ENCODE measurements at places on chromosomes 2 and 18. TPM values are rescaled to one million over a fixed set of nuclear protein-coding genes. Genes with fewer than 3 reads are reported as not detected.

DPP10 gene
- 3.5 TPM for total RNA-seq

HRH4 gene
- total RNA-seq = 0.15 TPM

C2orf15 gene
- not detected for total RNA-seq

FANCL gene
- total RNA-seq = 17.6 TPM

IL36G gene
- total RNA-seq = 1.8 TPM

DNA sequence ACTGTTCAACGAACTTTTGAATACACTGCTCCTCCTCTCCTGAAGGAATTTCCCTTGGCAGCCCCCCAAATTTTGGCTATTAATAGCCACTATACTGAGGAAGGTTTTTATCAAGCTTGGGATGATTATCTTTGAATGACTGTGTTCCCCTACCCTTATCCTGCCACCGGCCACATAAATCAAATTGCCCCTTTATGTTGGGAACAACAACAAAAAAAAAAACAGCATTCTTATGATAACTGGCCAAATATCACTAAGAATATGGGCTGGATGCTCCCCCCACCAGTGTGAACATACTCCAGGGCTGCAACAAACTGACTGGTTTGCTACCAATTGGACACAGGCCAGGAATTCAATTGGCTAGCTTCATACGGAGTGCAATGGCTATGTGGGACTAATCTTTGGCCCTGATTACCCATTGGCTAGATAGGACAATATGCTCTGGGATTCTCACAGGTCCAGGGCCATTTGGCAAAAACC, 20.6 kb downstream of the DUSP11 start:
- no peaks in the 10 kb centered on the region for H3K27me3 ChIP-seq
- H3K36me3 ChIP-seq = peaks cover 90% of the 10 kb centered on the region
- H3K27ac ChIP-seq = peak overlapping the region; percentile 19
- ATAC-seq = no peak

DNA sequence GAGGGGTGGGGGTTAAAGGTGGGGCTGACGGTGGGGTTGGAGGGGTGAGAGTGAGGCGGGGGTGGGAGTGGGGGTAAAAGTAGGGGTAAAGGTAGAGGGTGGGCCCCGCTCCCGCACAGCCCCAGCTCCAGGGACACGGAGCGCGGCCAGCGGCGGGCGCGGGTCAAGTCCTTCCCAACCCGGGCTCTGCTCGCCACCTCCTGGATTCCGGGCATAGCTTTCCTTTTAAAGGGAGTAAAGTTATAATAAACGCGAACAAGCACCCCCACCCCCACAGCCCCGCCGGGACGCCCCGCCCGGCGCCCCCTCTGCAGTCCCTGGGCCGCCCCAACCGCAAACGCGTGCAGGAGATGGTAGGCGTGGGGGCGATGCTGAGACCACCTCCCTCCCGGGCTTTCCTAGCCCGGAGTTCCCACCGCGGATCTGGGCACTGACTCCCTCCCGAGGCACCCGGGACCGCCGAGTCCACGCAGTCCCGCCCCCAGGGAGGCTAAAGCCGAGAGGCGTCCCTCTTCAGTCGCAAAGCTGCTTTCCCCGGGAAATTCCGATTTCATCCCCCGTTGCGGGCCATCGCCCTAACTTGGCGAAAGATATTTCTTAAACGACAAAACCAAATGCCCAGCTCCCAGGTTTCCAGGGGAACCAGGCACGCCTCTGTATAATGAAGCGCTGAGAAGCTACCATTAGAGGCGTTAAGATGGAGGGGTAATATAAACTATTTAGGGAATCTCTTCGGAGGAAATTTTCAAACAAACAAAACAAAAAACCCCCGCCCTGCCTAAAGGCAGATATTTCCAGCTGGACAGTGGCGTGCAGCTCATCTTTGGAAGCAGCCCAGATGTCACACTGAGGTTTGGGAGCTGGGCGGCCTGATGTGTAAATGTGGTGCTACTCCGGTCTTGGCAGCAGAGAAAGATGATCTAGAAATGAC, at the start of gene LIMS2:
LIMS2 (minus strand) TSS at position 200 of the 931 bp plus-strand sequence. CDS start 506 bp downstream, outside the sequence.
- no peaks in the 10 kb centered on the region for H3K4me1 ChIP-seq
- H3K27me3 ChIP-seq = no peaks in the 10 kb centered on the region
- peak; percentile 71 for ATAC-seq
- no peaks in the 10 kb centered on the region for H3K36me3 ChIP-seq
- peak within 1 kb of the TSS; percentile 93 for H3K4me3 ChIP-seq

DNA sequence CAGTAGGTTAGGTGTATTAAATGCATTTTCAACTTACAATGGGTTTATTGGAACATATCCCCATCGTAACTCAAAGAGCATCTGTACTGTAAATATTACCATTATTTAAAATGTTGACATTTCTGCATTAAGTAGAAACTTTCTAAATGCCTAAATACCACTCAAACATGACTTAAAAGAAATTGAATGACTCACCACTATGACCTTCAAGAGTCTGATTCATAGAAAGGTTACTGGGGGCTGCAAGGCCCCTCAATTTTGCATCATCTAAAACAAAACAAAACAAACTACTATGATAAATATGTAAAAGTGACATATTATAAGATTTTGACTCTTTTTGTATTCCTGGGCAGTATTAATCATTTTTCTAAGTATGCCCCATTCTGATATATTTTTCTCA, 7.6 kb downstream of the WDR35 start:
- H3K36me3 ChIP-seq = peaks cover 3% of the 10 kb centered on the region
- no peaks in the 10 kb centered on the region for H3K4me1 ChIP-seq
- H3K4me3 ChIP-seq = no peak overlapping the region
- no peaks in the 10 kb centered on the region for H3K27me3 ChIP-seq

- H3K27ac ChIP-seq = no peak overlapping the region
- no peaks in the 10 kb centered on the region for H3K4me1 ChIP-seq
- no peaks in the 10 kb centered on the region for H3K36me3 ChIP-seq
- no peak for ATAC-seq
Measured at GRCh38 chr2:113034016-113034415, 18.7 kb downstream of the IL36B start.

GRCh38 chr2:65940856-65941255, 494.1 kb upstream of the MEIS1 start:
- H3K27ac ChIP-seq = no peak overlapping the region
- H3K27me3 ChIP-seq = no peaks in the 10 kb centered on the region
- H3K4me1 ChIP-seq = no peaks in the 10 kb centered on the region

DNA sequence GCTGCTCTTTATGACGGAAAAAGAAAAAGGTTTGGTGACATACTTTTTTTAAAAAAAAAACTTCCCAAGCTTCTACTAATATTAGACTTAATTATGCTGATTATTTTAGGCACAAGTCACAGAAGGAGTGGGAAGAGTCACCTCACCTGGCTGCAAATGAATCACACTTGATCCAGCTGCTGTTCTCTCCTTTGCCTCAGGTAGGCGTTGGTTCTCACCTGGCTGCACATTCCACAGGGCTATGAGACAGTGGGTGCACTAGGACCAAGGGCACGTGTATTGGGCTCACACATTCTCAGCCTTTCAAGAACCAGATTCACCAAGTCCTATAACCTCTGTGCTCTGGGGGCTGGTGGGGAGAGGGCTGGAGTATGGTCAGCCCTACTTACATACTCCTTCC, 93.3 kb downstream of the TGFA start:
- no peaks in the 10 kb centered on the region for H3K27me3 ChIP-seq
- no peak overlapping the region for H3K27ac ChIP-seq

- H3K27ac ChIP-seq = peak overlapping the region; percentile 83
- ATAC-seq = no peak
- peaks cover 71% of the 10 kb centered on the region for H3K4me1 ChIP-seq
- H3K4me3 ChIP-seq = no peak overlapping the region
- H3K27me3 ChIP-seq = no peaks in the 10 kb centered on the region
Measured at GRCh38 chr2:20423359-20423758, 23.5 kb upstream of the RHOB start.

GRCh38 chr2:85590950-85591349, 4.6 kb upstream of the RNF181 start:
- H3K27me3 ChIP-seq = no peaks in the 10 kb centered on the region
- H3K4me3 ChIP-seq = no peak overlapping the region
- no peak for ATAC-seq
- peaks cover 6% of the 10 kb centered on the region for H3K36me3 ChIP-seq

- H3K27me3 ChIP-seq = no peaks in the 10 kb centered on the region
- H3K27ac ChIP-seq = peak overlapping the region; percentile 73
- H3K36me3 ChIP-seq = peaks cover 5% of the 10 kb centered on the region
- no peak overlapping the region for H3K4me3 ChIP-seq
- ATAC-seq = no peak
Measured at GRCh38 chr2:9970200-9971044, 18.9 kb downstream of the GRHL1 start.

GRCh38 chr2:65292461-65293011, 64.9 kb downstream of the ACTR2 start:
- H3K4me1 ChIP-seq = no peaks in the 10 kb centered on the region
- no peak for ATAC-seq
- H3K36me3 ChIP-seq = no peaks in the 10 kb centered on the region
- no peaks in the 10 kb centered on the region for H3K27me3 ChIP-seq
- no peak overlapping the region for H3K27ac ChIP-seq
- no peak overlapping the region for H3K4me3 ChIP-seq

- H3K4me1 ChIP-seq = no peaks in the 10 kb centered on the region
- no peaks in the 10 kb centered on the region for H3K36me3 ChIP-seq
- no peak for ATAC-seq
- H3K27ac ChIP-seq = no peak overlapping the region
- H3K27me3 ChIP-seq = no peaks in the 10 kb centered on the region
- no peak overlapping the region for H3K4me3 ChIP-seq
Measured at GRCh38 chr2:215260097-215260677, 51.7 kb upstream of the ATIC start.

- ATAC-seq = no peak
- H3K36me3 ChIP-seq = peaks cover 3% of the 10 kb centered on the region
- H3K4me3 ChIP-seq = no peak overlapping the region
- H3K27ac ChIP-seq = no peak overlapping the region
- no peaks in the 10 kb centered on the region for H3K4me1 ChIP-seq
- no peaks in the 10 kb centered on the region for H3K27me3 ChIP-seq
Measured at GRCh38 chr2:202290970-202291369, 25.4 kb downstream of the NOP58 start.
